Right renal cortex interstitium (tissue), 3 donors: ENCODE measurements at places on chromosomes 2 and 18. TPM values are rescaled to one million over a fixed set of nuclear protein-coding genes. Genes with fewer than 3 reads are reported as not detected.

- no peak for DNase-seq
Measured at GRCh38 chr2:72276876-72277275, 129.2 kb upstream of the CYP26B1 start.

- DNase-seq = no peak
Measured at GRCh38 chr2:67214585-67215185, 182.4 kb upstream of the ETAA1 start.

DNA sequence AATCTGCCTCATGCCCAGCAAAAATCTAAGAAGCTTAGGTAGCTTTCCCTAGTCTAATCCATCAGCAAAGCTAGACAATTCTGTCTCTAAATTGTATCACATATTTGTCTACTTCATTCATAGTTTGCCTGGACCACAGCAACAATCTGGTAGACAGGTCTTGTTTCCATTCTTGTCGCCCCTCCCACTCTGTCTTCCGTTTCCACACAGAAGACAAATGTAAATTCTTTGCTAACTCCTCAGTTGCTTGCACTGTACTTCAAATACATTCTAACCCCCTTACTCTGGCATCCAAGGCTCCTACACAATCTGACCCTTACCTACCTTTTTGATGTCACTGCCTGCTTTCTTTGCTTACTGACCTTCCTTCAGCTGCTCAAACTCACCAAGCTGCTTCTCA, 40.1 kb downstream of the THUMPD2 start:
- no peak for DNase-seq

DNA sequence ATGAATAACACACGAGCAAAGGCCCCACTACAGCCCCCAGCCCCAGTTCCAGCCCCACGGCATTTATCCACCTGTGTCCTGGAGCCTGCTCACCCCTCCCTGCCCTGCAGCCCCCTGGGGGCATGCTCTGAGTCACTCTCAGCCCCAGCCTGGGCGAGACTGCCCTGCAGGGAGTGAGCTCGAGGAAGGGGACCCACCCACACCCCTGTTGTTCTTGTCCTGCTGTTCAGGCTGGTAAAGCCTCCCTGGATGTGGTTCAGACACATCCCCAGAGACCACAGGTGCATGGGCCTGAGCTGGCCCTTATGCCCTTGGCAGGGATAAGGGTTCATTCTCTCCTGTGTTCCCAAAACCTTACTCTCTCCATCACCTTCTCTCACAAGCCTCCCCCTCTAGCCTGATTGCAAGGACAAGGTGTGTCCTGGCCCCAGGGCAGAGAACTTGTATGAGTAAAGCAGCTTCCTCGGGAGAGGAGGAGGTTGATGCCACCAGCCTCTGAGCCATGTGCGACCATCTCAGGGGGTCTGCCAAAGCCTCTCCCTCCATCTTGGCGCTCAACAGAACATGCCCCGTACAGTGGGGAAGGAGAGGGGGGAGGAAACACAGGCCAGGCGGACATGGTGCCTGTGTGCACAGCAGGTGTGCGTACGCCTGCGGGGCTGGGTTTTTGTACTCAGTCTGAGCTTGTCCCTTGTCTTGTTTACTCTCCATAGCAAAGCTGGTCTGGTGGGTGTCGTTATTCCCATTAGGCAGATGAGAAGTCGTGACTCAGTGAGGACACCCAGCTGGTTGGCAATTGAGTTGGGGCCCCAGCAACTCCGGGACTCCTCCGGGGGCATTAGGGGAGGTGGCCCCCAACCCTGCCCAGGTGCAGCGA, 64.4 kb downstream of the CIB4 start:
- DNase-seq = no peak

- DNase-seq = peak; percentile 33
Measured at GRCh38 chr2:182166841-182167240, 181.2 kb downstream of the PPP1R1C start.

DNA sequence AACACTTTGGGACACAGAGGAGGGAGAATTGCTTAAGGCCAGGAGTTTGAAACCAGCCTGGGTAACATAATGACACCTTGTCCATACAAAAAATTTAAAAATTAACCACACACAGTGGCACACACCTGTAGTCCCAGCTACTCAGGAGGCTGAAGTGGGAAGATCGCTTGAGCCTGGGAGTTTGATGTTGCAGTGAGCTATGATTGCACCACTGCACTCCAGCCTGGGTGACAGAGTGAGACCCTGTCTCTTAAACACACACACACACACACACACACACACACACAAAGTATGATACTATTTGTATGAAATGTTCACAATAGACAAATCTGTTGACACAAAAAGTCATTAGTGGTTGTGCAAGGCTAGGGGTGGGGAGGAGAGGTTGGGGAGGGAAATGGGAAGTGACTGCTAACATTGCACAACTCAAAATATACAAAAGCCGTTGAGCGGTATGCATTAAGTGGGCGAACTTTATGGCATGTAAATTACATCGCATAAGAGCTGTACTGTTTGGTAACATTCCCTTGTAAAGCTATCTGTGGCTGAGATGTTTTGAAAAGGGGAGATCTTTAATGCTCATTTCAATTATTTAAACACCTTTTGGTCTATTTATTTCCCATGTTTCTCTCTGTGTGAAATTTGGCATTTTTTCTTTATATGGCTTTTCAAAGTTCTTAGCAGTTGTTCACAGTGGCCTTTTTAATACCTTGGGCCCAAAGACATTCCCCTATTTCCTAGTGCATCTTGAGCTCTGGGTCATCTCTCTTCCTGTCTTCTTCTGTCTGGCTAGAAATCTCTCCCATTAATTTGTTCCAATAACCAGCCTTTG, 58.9 kb upstream of the ZNF516 start:
- no peak for DNase-seq

- DNase-seq = no peak
Measured at GRCh38 chr2:55837073-55837472, 86.5 kb downstream of the EFEMP1 start.

GRCh38 chr2:68434981-68435380, 32.1 kb downstream of the FBXO48 start:
- no peak for DNase-seq

GRCh38 chr2:111691164-111691875, 192.7 kb downstream of the ANAPC1 start:
- DNase-seq = no peak

- DNase-seq = no peak
Measured at GRCh38 chr2:196131949-196132925, 39.1 kb downstream of the STK17B start.

DNA sequence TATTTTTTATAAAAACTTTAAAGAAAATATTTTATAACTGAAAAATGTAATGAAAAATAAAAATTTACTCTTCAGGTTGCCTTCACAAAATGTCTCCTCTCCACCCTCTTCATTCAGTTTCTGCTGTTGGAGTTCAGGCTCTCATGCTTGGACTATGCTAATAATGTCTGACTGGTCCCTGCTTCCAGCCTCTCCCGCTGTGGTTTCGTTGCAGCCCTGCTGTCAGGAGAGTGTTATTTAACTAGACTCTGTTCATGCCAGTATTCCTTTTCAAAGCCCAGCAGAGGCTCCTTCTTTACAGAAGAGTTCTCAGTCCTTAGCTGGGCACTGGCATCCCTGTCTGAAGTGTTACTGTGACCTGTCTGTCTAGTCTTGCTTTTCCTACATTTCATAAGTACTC, 40.4 kb downstream of the CLIP4 start:
- no peak for DNase-seq

DNA sequence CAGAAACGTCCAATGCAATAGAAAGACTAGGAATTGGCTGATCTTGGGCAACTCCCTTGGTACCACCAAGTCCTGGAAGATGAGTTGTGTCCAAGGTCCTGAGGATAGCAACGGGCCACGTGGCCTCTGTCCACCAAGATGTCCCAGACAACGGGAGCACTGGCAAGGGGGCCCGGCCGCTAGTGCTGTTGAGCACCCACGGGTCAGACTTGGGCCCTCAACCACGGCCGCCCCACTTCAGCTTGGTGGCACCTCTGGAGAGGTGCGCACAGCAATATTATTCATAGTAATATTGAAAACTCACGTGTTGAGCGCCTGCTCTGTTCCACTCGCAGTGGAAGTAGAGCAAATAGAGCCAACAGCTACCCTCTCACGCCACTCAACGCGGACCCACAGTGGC, 19.0 kb downstream of the PASK start:
- DNase-seq = no peak

- no peak for DNase-seq
Measured at GRCh38 chr2:196275646-196276352, 104.4 kb upstream of the STK17B start.

- no peak for DNase-seq
Measured at GRCh38 chr2:223930103-223930976, 14.8 kb downstream of the WDFY1 start.

DNA sequence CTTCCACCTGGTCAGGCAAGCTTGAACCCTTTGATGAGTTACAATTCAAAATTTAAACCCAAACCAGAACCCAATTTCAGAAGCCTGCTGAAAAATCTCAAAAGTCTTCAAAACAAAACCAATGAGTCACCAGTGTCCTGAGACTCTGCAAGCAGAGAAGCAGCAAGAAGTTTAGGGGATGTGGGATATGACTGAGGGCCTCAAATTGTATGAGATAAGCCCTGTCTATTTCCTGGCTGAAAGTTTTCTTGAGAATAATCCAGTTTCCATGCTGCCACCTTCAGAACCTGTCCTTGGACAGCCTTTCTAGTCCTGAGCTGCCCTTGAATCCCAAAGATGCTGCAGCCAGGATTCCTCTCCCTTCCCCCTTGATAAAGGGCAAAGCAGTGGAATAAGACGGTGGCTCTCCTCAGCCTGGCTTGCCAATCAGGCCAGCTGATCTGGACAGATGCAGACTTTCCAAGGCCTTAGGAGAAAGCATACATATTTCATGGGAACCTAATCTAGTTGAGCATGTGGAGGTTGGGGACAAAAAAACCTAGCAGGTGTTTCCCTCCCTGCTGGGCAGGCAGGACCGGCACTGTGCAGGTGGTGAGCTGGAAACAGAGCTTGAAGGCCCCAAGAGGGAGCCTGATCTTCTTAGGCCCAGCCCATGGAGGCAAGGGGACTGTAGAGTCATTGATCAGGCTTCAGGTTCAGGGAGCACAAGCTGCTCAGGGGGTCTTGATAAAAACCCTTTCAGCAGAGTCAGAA, 278.0 kb upstream of the MGAT5 start:
- DNase-seq = no peak

- DNase-seq = no peak
Measured at GRCh38 chr2:101758001-101758400, 60.5 kb downstream of the MAP4K4 start.

DNA sequence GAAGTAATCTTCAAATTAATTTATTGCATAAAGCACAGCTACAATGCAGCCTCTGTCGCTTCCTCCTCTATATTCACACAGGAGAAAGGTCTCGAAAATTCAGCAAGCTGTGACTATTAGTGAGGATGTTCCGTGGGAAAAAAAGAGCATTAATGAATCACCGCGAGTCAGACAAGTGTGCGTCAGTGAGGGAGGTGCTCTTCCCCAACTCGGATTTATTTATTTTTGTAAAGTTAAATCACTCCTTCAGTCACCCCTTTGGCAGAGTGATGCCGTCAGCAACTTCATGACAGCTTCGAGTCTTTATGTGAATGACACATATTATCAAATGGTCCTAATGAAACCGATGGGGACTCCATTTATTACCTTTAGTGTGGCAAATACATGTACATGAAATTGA, 648.9 kb upstream of the SALL3 start:
- DNase-seq = no peak

DNA sequence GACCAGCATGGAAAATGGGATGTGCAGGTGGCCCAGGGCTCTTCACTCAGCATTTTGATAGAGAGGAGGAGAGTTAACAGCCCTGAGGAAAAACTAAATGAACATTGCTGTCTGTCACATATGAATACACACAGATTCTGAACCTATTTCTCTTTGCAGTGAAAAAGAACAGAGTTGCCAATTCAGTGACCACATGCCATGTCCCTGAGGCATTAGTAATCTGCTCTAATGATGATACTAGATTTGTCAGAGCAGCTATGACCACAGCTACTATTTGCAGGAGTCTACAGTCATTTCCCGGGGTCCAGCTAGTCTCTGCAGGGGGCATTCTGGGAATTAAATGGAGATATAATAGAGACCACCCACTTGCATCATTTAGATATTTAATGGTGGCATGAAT, 267.6 kb downstream of the TMX3 start:
- no peak for DNase-seq

GRCh38 chr2:180790891-180791290, 189.5 kb upstream of the UBE2E3 start:
- no peak for DNase-seq

DNA sequence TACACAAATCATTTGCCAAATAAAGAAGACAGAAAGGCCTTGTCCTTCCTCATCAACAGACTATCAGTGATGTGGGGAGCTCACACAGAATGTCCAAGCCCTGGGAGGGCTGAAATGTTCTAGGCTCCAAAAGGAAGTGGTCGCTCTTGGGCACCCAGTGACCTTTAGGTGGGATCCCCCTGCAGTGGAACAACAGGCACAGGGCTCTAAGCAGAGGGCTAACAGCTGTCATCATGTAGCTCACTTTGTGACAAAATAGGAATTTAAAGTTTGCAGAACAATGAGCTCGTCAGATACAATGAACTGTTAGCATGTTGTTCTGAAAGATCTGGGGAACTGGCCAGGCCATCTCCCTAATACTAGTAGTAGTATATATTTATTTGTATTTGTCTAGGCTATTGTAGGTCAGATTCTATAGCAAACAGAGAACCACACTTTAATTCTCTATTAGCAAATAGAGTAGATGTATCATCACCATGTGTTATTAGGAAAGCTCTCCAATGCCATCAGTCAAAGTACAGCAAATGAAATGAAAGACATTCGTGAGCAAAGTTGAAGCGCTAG, 151.5 kb upstream of the MAP3K20 start:
- DNase-seq = no peak

- no peak for DNase-seq
Measured at GRCh38 chr2:168355779-168356476, 100.1 kb upstream of the CERS6 start.

GRCh38 chr2:133476286-133476685, 92.0 kb downstream of the NCKAP5 start:
- no peak for DNase-seq

The ANKRD53 gene
- polyA plus RNA-seq = 0.49 TPM

The CLEC4F gene
- 0.08 TPM for polyA plus RNA-seq

The PPP4R1 gene
- 88.7 TPM for polyA plus RNA-seq

The RALB gene
- polyA plus RNA-seq = 90.9 TPM

The COLEC11 gene
- 3.0 TPM for polyA plus RNA-seq

The CRYGC gene
- polyA plus RNA-seq = not detected

The KCNIP3 gene
- 14.0 TPM for polyA plus RNA-seq

The C2orf66 gene
- 0.35 TPM for polyA plus RNA-seq

The ERMN gene
- polyA plus RNA-seq = 0.06 TPM

The ATP6V1C2 gene
- 5.9 TPM for polyA plus RNA-seq

The IL1R2 gene
- polyA plus RNA-seq = 0.26 TPM

The TUBA3E gene
- polyA plus RNA-seq = not detected

The PIEZO2 gene
- 17.6 TPM for polyA plus RNA-seq
